Brain pericyte (primary cell): ENCODE measurements at places on chromosomes 13 and 19.

DNA sequence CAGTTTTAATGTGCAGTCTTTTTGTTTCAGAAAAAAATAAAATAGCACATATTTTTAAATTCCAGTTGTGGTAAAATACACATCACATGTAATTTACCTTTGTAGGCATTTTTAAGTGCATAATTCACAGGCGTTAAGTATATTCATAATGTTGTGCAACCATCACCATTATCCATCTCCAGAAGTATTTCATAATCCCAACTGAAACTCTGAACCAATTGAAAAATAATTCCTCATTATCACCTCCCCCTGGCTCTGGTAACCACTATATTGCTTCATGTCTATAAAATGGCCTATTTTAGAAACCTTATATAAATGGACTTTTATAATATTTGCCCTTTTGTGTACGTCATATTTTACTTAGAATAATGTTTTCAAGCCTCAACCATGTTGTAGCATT, 756.5 kb upstream of the KLHL1 start:
- no peak for DNase-seq

DNA sequence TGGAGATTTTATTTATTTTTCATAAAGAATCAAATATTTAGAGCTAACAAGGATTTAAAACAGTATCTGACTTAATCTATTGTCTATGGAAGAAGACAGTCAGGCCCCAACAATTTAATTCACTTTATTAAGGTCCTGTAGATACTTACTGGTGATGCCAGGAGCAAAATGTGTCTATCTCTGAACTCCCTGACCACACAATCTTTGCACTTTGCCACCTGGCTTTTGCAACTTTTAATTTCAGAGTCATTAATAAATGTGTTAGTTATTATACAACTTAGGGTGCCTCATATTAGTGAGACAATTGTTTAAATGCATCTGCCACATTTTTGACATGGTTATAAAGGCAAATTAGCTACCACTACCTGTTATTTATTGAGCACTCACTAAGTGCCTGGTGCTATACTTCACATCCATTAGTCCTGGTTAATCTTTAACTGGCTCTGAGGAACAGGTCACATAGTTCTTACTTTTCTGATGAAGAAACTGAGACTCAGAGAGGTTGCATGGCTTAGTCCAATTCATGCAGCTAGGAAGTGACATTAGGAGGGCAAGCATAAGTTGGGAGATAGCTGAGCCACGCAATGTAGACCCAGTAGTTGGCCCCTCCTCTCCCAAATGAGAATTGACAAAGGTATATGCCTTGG, 297.9 kb downstream of the DCT start:
- no peak for DNase-seq

DNA sequence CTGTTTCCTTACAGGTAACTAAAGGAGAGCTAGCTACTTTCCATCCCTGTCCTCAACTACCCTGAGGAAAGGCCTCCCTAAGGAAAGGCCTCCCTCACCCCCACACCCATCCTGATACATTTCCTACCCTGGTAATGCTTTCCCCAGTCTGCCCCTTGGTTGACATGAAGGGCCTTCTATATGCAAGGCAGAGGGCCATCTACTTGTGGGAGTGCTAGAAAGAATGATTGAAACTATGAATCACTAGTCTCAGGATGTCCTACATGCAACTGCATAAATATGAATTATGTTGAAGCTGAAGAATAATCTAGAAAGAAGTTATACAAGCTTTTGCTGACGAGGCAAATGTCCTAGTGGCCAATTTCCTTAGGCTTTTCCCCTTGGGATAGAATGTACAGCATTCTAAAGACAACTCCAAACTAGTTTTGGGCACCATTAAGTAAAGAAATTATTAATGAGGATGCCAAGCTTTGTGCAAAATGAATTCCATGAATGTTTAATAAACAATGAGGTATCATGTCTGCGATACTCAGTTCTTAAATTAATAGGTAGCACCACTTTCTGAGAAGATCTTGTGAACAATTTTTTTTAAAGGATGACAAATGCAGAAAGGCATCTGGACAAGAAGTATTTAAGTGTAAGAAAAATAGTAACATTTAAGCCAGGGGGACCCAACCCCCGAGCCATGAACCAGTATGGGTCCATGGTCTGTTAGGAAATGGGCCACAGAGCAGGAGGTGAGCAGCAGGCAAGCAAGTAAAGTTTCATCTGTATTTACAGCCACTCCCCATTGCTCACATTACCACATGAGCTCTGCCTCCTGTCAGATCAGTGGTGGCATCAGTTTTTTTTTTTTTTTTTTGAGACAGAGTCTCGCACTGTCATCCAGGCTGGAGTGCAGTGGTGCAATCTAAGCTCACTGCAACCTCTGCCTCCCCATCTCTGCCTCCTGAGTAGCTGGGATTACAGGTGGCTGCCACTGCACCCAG, 223.0 kb downstream of the LHFPL6 start:
- no peak for DNase-seq

- no peak for DNase-seq
These were observed 1.7 kb downstream of the SMIM24 start for GRCh38 chr19:3478409-3479176.
